ENCODE measurements at places on chromosomes 13 and 19.

DNA sequence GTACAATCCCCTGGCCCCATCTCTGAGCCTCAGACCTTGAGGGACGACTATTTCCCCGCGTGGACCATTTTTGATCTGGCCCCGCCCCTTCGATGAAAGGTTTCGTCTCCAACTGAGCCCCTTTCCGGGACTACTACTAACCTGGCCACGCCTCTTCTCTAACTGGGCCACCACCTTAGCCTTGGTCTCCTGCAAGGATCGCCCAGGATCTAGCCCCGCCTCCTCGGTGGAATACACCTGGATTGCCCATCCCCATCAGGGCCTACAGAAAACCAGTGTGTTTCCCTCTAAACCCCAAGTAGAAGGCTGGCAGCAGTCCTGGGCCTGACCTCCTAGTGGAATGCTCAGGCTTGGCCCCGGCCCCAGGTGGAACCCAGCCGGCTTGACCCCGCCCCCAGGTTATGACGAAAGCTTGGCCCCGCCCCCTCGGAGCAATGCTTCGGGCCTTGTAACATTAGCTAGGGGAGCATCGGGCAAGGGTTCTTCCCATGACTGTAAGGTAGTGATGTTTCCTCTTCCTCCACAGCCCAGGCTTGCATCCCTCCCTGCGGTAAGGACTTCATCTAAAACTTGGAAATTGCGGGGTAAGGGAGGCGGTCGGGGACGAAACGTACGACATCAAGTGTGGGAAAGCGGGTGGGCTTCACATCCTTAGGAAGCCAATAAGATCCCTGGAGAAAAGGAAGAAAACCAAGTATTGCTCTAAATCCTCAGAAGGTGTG is 9.1 kb downstream of the SPACA6 start:
- DNase-seq: no peak

DNA sequence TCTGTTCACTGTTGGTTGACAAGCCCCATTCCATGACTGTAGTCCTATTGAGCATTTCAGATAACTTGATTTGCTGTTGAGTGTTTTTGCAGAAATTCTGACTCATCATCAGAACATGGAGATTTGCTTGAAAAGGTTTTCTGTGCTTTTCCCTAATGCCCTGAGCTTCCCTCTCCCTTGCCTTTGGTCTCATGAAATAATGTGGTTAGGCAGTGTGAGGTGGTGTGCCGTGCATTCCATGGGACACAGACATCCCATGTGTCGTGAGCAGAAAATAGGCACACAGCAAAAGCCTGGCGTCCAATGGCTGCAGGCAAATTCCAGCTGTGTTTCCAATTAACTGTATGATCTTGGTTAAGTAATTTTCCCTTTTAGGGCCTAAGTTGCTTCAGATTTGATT is 197.4 kb downstream of the DLEU7 start:
- DNase-seq: no peak

DNA sequence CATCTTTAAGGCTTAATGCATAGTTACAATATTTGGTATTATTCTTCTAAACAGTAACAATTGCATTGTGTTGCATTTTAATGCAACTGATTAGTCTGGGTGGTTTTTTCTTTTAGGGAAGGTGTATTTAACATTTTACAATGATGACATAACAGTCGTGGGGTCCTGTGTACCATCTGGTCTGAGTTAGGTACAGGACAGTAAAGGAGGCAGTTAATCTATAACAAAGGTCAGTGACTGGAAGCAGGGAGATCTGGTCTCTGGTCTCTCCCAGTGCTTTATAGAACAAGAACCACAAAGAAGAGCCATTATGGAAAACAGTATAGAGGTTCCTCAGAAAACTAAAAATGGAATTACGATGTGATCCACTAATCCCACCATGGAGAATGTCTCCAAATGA is 2.7 kb upstream of the OR7G2 start:
- DNase-seq: no peak

DNA sequence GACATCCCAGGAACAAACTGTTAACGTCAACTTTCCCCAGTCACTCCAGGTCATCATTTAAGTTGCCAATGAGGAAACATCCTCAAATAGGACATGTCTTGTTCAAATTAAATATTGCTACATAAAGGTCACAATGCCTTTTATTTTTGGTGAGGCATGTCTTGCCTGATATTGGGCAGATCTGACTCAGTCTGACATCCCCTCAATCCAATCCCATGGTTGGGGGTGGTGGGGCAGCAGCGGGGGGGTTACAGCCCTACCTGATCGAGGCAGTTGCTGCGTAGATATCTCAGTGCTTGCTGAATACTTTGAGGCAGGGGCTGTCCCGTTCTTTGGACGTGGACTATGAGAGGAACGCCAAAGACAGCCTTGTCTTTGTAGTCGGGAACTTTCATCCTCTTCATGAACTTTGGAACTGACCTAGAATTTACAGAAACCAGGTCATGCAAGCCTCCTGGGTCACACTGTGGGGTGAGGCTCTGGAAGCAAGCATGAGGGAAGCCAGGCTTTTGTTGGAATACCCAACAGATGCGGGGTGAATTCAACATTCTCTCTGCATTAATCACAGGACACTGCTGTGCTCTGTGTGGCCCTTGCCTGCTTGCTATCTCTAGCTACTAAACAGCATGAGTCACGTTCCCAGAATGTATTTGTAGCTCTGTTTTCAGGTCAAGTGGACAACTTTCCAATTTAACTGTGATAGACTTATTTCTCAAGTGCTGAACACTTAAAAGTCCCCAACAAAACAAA is 109.8 kb downstream of the KL start:
- DNase-seq: no peak

GRCh38 chr19:1947651-1948209 is 6.8 kb downstream of the CSNK1G2 start:
- DNase-seq: no peak

- no peak for DNase-seq
Measured at GRCh38 chr13:73286942-73287620, 228.3 kb downstream of the KLF5 start.

GRCh38 chr19:52601025-52601973 is 31.2 kb downstream of the ZNF701 start:
- DNase-seq: peak; percentile 68

GRCh38 chr19:12872255-12872654 is 9.0 kb downstream of the DNASE2 start:
- DNase-seq: no peak

DNA sequence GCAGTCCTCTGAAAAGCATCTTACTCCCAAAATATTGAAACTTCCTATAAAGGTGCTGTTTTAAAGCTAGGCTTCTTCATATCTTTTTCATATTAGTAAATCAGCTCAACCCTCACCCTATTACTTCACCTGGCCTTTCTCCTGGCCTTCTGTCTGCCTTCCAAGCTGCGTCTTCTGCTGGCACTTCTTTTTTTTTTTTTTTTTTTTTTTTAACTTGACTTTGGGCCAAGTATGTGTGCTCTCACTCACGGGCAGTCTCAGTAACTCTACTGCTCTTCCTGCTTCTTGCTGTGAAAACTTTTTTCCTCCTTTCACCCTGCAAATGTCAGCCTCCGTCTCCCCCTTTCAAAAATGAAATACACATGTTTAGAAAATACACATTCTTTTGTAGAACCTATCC is 41.2 kb upstream of the KCTD4 start:
- no peak for DNase-seq

DNA sequence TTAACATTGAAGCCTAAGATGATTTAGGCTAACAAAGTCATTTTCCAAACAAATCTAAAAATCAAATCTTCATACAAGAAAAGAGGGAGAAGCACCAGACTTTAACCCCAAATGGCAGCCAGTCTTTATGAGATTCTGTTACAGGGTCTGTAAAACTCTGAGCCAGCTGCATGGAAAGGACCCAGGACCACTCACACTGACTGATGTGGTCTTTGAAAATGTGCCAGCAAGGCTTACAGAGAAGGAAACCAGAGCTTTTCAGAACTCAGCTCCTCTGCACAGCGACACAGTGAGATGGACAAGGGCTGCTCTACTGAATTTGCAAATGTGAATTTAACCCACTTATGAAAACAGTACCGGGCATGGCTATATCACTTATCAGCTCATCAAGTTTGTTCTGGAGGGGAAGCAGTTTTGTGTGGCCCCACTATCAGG is 98.8 kb upstream of the SERP2 start:
- no peak for DNase-seq

- no peak for DNase-seq
Measured at GRCh38 chr19:46608178-46608577, 7.0 kb downstream of the CALM3 start.

DNA sequence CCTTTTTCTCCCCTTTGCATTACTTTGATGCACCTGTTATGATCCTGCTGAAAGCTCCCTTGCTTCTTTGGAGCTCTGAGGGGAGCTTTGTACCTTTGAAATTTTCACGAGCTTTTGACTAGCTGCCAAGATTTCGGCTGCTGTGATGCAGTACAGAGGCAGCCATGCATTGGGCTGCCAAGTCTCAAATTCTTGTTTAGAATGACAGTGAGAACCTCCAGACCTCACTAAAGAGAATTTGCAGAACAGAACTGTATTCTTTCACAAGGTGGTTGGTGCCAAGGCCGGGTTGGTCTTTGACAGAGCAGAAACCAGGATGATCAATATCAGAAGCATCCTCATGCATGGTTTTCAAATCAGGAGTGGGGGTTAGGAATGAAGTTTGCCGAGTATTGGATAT is 414.8 kb downstream of the GPC5 start:
- DNase-seq: no peak

DNA sequence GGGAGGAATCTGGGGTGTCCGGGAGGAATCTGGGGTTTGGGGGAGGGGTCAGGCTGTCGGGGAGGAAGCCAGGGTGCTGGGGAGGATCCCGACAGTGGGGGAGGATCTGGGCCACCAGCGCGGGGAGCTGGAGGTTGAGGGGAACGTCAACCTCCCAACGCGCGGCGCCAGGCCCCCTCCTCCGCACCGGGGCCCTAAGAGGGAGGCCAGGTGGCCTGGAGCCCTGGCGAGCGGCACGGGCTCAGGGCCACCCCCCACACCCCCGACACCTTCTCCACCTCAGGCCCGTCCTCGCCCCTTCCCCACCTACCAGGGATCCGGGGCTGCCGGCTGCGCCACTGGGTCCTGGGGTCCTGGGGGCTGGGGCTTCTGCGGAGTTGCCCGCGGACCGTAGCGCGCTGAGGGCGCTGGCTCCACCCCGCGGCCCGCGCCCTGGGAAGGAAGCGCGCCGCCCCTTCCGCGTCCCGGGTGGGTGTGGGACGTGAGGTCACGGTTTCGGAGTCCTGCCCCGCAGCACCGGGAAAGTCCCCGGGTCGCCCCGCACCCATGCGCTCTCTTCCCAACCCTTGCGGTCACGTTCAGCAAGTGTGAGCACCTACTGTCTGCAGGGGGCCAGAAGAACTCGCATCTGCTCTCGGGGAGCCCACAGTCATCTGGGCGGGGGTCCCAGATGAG is at the start of gene TICAM1:
Gene TICAM1 (minus strand): TSS at position 409 of the 675 bp plus-strand sequence. CDS start 13,335 bp downstream, outside the sequence.
- no peak for DNase-seq

DNA sequence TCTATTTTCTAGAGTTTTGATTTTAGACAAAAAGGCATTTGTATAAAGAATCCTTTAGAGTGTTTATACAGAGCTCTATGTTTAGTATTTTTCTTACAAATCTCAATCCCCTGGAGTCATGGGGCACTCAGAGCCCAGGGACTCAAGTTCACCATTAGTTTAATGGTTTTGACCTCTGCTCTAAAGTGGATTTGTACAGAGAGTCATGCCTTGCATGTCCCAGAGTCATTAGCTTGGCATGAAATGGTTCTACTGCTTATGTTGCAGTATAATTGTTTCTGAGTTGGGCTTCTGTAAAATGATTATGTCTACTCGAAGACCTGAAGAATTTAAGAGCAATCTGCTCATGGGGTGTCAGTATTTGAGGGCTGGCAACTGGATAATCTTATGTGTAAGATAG is 406.2 kb downstream of the DLEU7 start:
- DNase-seq: no peak

- no peak for DNase-seq
Measured at GRCh38 chr13:106184790-106185189, 350.7 kb downstream of the EFNB2 start.

DNA sequence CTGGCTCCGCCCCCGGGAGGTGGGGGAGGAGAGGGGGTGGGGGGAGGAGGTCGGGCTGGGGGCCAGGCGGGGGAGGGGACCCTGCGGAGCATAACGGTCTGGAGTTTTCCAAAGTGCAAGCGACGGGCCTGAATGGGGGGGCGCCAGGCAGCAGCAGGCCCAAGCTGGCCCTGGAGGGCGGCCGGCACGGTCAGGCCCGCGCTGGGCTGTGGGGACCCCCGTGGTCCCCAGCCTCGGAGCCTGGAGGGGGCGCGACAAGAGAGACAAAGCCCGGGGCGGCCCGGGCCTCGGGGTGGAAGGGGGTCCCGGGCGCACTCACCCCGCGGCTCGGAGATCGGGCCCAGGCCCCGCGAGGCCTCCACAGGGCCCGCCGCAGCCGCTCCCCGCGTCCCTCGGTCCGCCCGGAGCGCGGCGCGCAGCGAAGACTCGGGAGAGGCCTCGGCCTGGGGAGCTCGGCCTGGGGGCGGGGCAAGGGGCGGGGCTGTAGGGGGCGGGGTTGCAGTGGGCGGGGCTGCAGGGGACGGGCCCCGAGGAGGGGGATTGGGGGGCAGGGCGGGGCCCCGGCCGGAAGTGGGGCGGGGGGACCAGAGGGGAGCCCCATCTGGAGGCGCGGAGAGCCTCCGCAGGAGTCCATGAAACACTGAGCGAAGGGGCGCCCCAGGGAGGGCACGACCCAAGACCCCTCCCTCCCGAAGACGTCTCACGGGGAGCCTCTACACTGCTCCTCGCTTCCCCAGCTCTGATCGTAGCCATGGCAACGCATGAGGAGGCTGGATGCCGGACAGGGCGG is 47.6 kb downstream of the PTPRS start:
- peak; percentile 57 for DNase-seq

- peak; percentile 69 for DNase-seq
Measured at GRCh38 chr13:49996161-49996915, 504 bp upstream of the TRIM13 start.
